Stimulated activated CD8-positive, alpha-beta memory T cell treated with anti-CD3 and anti-CD28 coated beads, Interleukin-15, amount 100 ng/mL, for 24 hours (primary cell): ENCODE measurements at places on chromosomes 3 and 15.
A peak's percentile ranks its signal among the peaks of the same experiment; 100 is the strongest.

GRCh38 chr3:140842984-140843649 is 98.5 kb upstream of the SLC25A36 start:
- no peak for DNase-seq

DNA sequence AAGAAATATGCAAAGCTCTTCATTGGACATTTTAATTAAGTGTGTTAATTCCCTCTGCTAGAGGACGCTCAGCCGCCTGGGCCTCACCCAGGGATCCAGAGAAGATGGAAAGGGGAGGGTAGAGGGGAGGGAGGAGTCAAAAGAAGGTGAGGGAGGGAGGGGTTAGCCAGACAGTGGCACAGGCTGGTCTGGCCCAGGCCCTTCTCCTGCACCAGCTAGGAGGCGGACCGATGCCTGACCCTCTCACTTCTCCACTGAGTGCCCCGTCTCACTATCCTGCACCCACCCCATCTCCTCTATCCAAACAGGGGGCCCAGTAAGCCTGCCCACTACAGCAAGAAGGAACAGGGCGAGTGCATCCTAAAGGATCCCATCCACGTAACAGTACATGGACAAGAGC is 22.9 kb downstream of the RAB6B start:
- DNase-seq: no peak

- no peak for DNase-seq
These were observed 104.2 kb upstream of the PRR23E start for GRCh38 chr3:127088511-127089351.

- DNase-seq: no peak
These were observed 1.5 kb downstream of the LMLN start for GRCh38 chr3:197961582-197961945.

- no peak for DNase-seq
These were observed 149.6 kb downstream of the CHDH start for GRCh38 chr3:53696401-53697172.

- DNase-seq: no peak
These were observed 148.1 kb downstream of the SHQ1 start for GRCh38 chr3:72700106-72700505.

DNA sequence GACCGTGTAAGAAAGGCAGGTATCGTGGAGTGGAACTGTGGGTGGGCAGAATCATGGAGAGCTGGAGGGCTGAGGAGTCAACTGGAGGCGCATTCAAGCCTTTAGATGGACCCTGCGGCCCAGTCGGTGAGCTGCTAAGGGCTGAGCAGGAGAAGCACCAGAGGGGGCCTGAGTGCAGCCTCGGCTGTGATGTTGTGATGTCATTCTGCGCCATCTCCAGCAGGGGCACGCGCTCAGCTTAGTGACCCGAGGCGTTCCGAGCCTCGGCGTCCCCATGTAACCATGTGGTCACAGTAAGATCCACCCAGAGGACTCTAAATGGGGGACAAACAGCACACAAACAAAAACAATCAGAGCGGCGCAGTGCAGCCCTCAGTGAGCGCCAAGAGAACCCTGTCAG is 76.8 kb downstream of the VGLL4 start:
- DNase-seq: no peak

- DNase-seq: no peak
These were observed 38.6 kb downstream of the SGO1 start for GRCh38 chr3:20147361-20147760.

DNA sequence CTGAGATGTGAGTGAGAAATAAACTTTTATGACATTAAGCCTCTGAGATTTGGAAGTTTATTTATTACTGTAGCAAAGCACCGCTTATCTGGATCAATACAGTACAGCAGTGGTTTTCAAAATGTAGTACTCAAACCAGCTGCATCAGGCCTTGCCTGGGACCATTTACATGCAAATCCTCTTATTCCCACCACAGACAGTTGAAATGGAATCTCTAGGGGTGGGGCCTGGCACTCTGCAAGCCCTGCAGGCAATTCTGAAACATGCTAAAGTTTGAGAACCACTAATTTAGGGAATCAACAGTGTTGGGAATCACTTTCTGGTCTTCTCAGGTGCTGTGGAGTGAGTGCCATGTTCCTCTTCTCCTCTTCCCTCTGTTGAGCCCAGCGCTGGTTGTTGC is 77.8 kb upstream of the TAMM41 start:
- no peak for DNase-seq

- no peak for DNase-seq
These were observed 49.4 kb upstream of the SYNPR start for GRCh38 chr3:63228677-63229076.

- DNase-seq: no peak
These were observed 9.0 kb upstream of the LRRFIP2 start for GRCh38 chr3:37183375-37183831.

- no peak for DNase-seq
These were observed 60.4 kb downstream of the SPSB4 start for GRCh38 chr3:141111364-141112155.

- no peak for DNase-seq
These were observed 910.1 kb downstream of the MCTP2 start for GRCh38 chr15:95141486-95141885.

GRCh38 chr3:155889952-155890351 is 19.5 kb downstream of the GMPS start:
- DNase-seq: no peak

- DNase-seq: peak; percentile 47
These were observed at the start of gene ZNF502 for GRCh38 chr3:44712455-44713075. Gene ZNF502 (plus strand): TSS chr3:44712660. CDS start chr3:44720262, 7,602 bp downstream.

DNA sequence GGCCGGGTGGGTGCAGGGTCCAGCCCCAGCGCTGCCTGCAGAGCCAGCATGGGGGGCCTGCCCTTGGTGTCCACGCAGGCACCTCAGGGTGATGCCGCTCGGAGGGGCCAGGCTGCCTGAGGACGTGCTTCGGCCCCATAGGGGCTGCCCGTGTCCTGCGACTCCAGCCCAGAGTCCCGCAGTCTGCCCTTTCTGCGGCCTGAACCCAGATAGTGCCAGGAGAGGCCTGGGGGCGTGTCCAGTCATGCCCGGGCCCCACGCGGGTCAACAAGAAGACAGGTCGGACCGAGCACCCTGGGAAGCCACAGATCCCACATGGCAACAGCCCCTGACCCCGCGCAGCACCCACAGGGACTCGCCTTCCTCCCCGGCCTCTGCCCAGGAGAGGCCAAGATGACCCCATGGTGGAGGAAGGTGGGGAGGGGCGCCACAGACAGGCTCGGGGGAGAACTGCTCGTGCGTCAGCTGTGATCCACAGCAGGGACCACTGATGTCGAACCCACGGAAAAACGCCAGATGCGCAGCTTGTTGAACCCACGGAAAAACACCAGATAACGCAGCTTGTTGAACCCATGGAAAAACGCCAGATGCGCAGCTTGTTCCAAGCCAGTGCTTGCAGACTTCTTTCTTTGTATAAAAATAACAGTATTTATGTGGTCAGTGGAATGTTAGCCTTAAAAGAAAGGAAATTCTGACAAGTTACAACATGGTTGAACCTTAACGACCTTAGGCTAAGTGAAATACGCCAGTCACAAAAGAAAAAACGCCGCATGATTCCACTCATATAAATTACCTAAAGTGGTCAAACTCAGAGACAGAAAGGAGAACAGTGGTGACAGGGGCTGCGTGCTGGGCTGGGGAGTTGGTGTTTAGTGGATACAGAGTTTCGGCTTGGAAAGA is 28.5 kb downstream of the CYFIP1 start:
- no peak for DNase-seq

- no peak for DNase-seq
These were observed 309.9 kb upstream of the THBS1 start for GRCh38 chr15:39270934-39271333.

DNA sequence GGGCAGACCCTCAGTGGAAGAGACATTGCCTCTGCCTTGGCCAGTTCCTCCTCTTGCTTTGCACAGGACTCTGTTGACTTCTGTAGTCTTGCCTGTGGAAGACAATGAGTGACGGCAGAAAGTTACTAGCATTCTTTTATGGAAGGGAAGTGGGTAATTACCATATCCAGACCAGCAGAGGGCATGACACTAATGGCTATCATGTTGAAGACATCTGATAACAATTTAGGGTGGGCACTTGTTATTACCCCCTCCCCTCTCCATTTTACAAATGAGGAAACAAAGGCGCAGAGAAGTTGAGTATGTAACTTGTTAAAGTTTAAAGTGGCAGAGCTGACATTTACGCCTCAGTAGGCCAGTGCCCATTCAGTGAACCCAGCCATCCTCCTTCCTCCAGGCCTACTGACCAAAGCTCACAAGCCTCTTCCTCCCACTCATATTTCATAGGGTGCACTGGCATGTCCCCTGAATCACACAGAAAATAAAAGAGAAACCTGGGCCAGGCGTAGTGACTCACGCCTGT is 48.2 kb upstream of the FMN1 start:
- DNase-seq: no peak

DNA sequence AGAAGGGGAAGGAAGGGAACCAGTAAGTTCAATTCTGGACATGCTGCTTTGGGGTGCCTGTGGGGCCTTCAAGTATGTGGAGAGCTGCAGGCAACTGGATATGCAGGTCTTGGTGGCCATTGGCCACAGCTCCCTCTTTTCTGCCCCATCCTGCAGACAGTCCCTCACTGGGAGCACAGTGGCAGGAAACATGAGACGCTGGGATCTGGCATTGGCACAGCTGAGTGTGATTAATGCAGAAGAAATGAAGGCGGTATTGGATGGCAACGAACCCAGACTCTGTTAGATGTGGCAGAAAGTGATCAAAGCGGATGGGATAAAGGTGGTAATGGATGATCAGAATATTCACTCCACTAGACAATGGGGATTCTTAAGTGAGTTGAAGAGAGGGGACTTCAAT is 23.2 kb upstream of the VPS8 start:
- DNase-seq: no peak

DNA sequence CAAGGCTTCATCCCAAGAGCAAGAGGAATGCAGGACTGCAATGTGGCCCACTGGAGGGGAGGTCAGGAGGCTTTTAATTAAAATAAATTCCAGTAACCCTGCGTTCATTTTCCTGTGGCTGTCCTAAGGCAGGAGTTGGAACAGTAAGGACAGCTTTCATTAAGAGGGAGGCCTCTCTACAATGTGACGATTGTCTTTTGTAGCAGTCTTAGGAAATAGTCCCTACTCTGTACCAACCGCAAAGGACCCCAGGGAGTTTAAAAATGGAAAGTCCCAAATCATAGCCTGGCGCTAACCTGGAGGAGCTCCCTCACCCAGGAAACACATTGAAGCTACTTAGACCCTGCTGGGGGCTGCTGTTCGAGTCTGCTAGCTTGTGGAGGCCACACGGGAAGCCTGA is 62.8 kb downstream of the SYNM start:
- DNase-seq: no peak

- DNase-seq: no peak
These were observed 10.6 kb downstream of the HCN4 start for GRCh38 chr15:73357999-73358665.

- DNase-seq: no peak
These were observed 5.2 kb downstream of the GNAI2 start for GRCh38 chr3:50241163-50241562.

- DNase-seq: no peak
These were observed 40.9 kb upstream of the CCR2 start for GRCh38 chr3:46312991-46313390.

- no peak for DNase-seq
These were observed 1.5 kb downstream of the ABCC5 start for GRCh38 chr3:184016169-184016570.

- DNase-seq: no peak
These were observed 33.4 kb downstream of the PRKCD start for GRCh38 chr3:53194210-53195065.

- no peak for DNase-seq
These were observed 25.3 kb downstream of the FBXO22 start for GRCh38 chr15:75928680-75929608.

DNA sequence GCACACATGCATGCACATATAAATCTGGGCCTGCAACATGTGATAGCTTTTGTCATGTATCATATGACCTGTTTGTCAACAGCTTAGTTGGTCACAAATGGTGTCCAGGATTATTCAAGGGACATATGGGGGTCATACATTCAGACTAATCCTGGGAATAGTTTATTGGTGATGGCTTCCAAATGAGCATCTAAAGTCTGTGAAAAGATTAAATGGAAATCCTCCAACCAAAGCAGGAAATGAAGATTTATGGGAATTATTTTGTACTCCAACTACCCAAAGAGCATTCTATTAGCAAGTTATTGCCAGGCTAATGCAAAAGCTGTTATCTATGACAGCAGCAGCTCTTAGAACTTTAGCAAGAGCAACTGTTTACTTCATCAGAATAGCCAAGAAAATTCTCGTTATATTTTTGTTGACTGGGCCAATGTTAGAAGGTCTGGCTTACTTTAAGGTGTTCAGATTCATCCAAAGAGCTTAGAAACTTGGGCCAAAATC is 7.1 kb downstream of the FSTL1 start:
- DNase-seq: no peak

GRCh38 chr15:22956978-22957260 is 23.2 kb downstream of the CYFIP1 start:
- no peak for DNase-seq

DNA sequence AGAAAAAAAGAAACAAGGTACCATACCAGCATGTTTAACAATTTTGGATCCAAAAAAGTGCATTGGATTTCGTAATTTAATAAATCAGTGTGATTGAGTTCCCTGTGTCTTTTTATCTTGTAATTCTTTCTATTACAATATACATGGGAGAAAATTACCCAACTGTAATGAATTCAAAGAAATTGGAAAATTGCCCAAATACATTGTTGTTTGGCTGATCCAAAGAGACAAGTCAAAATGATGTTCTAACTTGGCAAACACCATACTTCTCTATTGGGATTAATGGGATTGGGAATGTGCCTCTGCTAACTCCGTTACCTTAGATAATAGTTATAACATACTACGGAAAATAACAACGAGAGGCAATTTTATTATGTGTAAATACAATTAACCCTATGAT is 1097.1 kb downstream of the ROBO1 start:
- no peak for DNase-seq

GRCh38 chr15:88604381-88605188 is 16.6 kb upstream of the AEN start:
- DNase-seq: no peak

GRCh38 chr3:126412841-126413692 is 18.4 kb downstream of the CFAP100 start:
- no peak for DNase-seq

GRCh38 chr15:91890614-91891013 is 37.1 kb downstream of the SLCO3A1 start:
- no peak for DNase-seq

GRCh38 chr3:70386043-70386442 is 73.6 kb upstream of the MDFIC2 start:
- no peak for DNase-seq

DNA sequence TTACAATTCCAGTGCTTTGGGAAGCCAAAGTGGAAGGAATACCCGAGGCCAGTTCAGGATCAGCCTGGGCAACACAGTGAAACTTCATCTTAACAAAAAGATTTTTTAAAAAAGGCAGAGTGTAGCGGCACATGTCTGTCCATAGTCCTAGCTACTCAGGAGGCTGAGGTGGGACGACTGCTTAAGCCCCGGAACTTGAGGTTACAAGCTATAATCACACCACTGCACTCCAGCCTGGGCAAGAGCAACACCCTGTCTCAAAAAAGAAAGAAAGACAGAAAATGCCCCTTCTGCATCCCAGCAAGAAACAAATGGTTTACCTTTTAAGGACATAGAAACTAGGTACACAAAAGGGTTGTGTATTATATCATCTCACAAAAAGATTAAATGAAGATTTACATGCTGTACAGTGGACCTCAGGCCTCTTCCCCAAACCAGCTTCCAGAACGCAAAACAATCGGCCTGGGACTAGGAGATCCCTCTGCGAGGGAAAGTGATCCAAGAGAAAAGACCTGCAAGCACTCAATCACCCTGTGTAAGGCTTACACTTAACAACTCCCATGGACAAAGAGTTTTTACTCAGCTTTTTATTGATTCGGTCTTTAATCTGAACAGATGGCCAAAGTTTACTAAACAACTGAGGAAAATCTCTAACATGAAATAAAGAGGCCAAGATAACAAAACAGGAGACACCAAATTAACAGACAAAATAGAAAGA is 21.2 kb downstream of the TFDP2 start:
- DNase-seq: no peak
